ENCODE measurements at places on chromosomes 1 and 21. TPM values are rescaled to one million over a fixed set of nuclear protein-coding genes. Genes with fewer than 3 reads are reported as not detected.

GRCh38 chr21:35491114-35491513 lies 442.0 kb upstream of the RUNX1 start:
- DNase-seq = no peak

- DNase-seq = no peak
Observed at GRCh38 chr1:44587796-44588460, 86.4 kb downstream of the TMEM53 start.

GRCh38 chr1:22506130-22506692 lies 54.6 kb downstream of the ZBTB40 start:
- DNase-seq = no peak

Gene VWA1
- polyA plus RNA-seq = 73.4 TPM

GRCh38 chr1:110242731-110243130 lies 32.6 kb downstream of the KCNC4 start:
- DNase-seq = no peak

DNA sequence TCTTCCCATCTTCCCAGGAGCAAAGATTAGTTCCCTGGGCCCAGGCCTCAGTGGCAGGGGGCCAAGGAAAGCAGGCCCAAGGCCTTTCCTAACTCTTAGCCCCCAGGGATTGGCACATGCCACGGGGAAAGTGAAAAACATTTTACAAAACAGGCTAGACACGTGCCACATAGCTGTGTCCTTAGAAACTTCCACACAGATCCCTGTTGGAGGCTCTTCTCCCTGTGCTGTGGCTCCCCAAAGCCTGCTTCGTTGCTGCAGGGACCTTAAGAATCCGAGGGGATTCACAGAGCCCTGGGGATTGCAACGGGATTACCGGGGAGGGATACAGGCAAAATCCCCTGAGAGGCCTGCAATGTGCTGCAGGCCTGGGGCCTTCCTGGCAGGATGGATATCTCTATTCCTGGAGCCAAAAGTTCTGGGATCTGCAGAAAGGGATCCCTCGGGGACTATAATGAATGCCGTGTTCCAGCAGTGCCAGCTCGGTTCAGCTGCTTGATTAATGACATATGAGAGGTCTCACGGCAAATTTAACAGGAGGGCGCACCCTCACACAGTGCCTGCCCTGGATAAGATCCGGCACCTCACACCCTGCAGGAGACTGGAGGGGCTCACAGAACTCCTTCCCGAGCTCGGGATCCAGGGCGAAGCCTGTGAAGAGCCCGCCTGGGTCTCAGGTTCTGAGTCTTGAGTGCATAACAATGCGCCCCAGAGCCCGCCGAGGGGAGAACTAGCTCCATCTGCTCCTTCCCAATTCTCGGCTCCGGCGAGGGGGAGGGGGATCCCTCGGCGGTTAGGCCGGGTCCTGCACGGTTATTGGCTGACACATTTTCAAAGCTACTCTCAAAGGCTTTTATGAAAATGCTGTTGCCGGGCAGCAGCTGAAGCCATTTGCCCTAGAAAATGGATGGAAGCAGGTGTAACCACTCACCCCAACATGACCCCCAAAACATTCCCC lies 15.3 kb upstream of the RGS8 start:
- no peak for DNase-seq

DNA sequence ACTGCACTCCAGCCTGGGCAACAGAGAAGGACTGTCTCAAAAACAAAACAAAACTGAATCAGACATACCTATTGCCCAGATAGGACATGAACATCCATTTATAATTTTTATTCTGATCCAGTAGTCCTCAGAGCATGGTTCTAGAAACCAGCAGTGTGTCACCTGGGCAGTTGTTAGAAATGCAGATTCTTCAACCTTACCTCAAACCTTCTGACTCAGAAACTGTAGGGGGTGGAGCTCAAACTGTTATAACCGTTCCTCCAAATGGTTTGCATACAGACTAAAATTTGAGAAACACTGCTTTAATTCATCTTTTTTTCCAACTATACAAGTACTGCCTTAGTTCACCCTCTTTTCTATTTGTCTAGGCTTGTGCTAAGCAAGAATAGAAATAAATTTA lies 6.0 kb downstream of the NASP start:
- no peak for DNase-seq

Gene PDIK1L
- polyA plus RNA-seq = 9.4 TPM

GRCh38 chr1:40838980-40839942 lies 22.9 kb downstream of the CITED4 start:
- DNase-seq = no peak

GRCh38 chr21:45353200-45353599 lies 51.8 kb upstream of the COL18A1 start:
- no peak for DNase-seq

DNA sequence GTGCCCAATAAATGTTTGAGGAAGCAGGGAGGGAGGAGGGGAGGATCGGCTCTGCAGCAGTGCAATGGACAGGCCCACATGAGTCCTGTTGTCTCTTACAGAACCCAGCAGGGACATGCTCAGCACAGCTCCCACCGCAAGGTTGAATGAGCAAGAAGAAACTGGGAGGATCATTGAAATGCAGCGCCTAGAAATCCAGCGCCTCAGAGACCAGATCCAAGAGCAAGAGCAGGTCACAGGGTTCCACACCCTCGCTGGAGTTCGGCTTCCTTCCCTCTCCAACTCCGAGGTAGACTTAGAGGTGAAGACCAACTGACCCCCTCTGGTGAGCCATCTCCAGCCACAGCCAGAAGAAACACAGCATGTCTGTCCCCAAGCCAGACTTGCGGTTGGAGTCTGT lies 15.9 kb upstream of the TMEM125 start:
- DNase-seq = no peak

Gene AQP10
- polyA plus RNA-seq = not detected

GRCh38 chr1:65022216-65022615 lies 55.9 kb upstream of the JAK1 start:
- no peak for DNase-seq

Gene ZDHHC18
- polyA plus RNA-seq = 32.9 TPM

- DNase-seq = no peak
Observed at GRCh38 chr1:110525249-110525595, 6.2 kb upstream of the KCNA10 start.

Data from muscle of arm (tissue), 14 donors.